ENCODE measurements at places on chromosomes 3 and 15. TPM values are rescaled to one million over a fixed set of nuclear protein-coding genes. Genes with fewer than 3 reads are reported as not detected.

GNB4 gene
- 48.1 TPM for total RNA-seq

SHC4 gene
- total RNA-seq: 1.2 TPM

PRR20G gene
- not detected for total RNA-seq

LMAN1L gene
- total RNA-seq: not detected

GOLGA6A gene
- total RNA-seq: not detected

ARPP19 gene
- total RNA-seq: 96.1 TPM

TGM4 gene
- total RNA-seq: not detected

THSD4 gene
- 20.7 TPM for total RNA-seq

DUOXA2 gene
- total RNA-seq: not detected

FILIP1L gene
- total RNA-seq: 3.7 TPM

ANKRD34C gene
- not detected for total RNA-seq

ZKSCAN7 gene
- total RNA-seq: 6.2 TPM

TEX55 gene
- 0.10 TPM for total RNA-seq

PARP15 gene
- total RNA-seq: 0.28 TPM

CCDC54 gene
- total RNA-seq: not detected

SERPINI2 gene
- not detected for total RNA-seq

DNA sequence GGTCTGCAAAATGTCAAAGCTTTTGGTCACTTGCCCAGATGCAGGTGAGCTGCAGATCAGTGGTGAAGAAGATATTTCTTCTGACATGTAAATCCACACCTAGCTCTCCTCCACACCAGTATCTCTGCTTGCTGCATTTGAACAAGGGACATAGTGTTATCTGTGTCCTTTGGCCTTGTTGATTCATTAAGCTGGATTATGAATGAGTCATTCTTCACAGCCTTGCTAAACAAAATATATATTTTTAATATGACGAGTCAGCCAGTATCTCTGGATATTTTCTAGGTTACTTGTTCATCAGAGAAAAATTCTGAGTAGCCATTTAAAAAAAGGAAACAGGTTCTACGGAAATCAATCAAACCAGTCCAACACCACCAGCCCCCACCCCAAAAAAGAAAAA lies 190.6 kb upstream of the ADAMTS9 start:
- no peak for DNase-seq

DNA sequence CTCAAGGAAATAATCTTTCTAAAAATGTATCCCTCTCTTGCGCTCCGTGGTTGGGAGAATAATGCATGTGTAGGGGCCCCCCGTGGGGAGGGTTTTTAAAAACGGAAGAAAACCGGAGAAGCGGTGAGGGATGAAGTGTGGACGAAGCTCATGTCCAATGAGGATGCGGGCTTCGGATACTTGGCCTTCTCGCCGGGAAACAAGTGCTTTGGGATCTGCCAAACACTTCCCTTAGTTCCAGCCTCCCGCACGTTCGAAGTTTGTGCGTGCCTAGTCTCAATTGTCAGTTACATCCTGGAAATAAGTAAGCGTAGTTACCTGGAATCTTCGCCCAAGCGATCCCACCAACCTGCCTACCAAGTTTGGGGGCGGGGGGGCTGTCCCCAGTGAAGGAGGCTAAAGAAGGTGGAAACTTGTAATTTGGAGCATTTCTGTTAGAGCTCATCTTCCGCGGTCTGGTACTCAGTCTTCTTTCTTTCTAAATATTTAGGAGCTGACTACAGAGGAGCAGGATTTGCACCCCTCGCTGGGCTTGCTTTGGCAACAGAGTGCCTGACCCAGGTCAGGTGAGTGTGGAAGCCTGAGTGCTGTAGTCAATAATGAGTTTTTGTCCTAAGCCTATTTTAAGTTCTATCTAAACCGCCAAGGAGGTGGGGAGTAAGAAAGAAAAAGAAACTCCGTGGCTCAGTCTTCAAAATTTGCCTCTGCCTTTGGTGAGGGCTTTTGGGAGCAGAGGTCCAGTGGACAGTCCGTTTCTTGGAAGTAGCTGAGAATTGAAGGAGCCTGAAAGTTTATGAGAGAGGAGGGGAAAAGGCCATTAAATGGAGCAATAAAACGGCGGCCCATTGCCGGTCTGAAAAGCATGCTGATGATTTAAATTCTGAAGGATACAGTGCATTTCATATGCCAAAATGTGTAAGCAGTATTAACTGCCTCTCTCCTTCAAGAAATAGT lies 1.1 kb downstream of the ITPR1 start:
- peak; percentile 49 for DNase-seq

- DNase-seq: no peak
These were observed 26.3 kb downstream of the GABRR3 start for GRCh38 chr3:98008855-98009254.

- no peak for DNase-seq
These were observed 116.0 kb downstream of the TBC1D5 start for GRCh38 chr3:17626395-17626794.

- DNase-seq: no peak
These were observed 402 bp downstream of the WWTR1 start for GRCh38 chr3:149657321-149657925.

DNA sequence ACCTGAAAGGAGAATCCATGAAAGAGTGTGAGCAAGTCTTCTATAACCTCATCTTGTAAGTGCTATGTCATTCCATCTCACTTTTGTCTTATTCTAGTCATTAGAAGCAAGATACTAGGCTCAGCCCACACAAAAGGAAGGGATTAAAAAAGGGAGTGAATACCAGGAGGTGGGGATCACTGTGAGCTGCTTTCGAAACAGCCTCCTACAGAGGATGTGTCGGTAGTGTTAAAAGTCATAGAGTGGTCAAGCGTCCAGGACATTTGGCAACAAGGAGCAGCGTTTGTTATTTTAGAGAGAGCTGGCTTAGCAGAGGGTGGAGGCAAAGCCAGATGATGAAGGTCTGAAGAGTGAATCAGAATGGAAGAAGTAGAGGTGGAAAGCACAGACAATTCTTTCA lies 11.7 kb upstream of the ZNF148 start:
- DNase-seq: no peak

GRCh38 chr3:112670824-112671223 lies 29.9 kb upstream of the CCDC80 start:
- no peak for DNase-seq

DNA sequence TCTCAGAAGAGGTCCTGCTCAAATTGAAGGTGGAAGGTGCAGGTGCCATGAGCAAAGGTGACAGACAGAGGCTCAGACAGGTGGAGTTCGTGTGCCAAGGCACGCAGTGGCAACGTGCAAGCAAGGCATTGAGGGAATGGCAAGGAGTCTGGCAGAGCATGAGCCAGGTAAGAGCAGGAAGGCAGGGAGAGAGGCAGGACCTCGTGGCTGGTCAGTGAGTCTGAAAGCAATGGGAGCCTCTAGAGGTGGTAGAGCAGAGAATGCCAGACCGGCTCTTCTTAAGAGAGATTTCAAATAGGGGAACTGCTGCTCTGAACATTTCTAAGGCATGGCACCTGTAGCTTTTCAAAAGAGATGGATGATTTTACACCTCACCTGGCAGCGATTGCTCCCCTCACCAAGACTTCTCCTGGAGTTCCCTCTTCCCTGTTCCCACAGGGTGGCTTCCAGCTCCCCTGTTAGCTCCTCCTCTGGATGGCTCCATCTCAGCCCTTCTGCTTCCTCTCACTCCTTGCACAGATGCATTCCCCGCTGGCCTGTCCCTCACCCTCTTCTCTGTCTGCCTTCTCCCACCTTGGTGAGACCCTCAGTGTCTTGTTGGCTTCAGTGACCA lies 2.7 kb downstream of the MYO5C start:
- no peak for DNase-seq

DNA sequence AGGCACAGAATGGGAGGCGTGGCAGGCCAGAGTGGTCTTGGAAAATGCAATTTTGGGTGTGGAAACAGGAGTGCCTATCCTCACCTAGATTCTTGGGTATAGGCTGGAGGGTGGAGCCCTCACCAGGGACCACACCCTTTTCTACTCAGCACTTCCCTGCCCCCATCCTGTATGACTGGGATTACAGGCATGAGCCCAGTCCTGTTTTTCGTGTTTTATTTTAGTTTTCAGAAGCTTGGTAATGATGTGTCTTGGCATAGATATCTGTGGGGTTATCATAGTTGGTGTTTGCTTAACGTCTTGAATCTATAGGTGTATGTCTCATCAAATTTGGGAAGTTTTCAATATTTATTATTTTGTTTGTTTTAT lies 248.7 kb upstream of the CBLB start:
- no peak for DNase-seq

GRCh38 chr15:57878573-57878972 lies 172.1 kb downstream of the POLR2M start:
- no peak for DNase-seq

- no peak for DNase-seq
These were observed 483.6 kb downstream of the GBE1 start for GRCh38 chr3:81277853-81278252.

DNA sequence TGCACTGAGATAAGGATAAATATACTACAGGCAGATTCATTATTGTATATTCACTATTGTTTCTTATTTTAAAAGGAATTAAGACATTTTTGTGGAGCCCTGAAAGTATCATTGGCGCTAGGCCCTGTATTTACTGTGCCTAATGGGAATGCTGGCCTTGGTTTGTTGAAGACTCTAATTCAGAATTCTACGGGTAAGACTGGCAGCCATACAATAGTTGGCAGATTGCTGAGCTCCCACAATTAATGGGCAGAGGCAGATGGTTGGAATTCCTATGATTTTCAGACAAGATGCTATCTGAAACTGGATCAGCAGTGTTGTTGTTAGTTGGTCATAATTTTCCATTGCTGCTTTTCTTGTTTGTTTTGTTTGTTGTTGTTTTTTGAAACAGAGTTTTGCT lies 14.7 kb downstream of the PGBD4 start:
- peak; percentile 17 for DNase-seq

DNA sequence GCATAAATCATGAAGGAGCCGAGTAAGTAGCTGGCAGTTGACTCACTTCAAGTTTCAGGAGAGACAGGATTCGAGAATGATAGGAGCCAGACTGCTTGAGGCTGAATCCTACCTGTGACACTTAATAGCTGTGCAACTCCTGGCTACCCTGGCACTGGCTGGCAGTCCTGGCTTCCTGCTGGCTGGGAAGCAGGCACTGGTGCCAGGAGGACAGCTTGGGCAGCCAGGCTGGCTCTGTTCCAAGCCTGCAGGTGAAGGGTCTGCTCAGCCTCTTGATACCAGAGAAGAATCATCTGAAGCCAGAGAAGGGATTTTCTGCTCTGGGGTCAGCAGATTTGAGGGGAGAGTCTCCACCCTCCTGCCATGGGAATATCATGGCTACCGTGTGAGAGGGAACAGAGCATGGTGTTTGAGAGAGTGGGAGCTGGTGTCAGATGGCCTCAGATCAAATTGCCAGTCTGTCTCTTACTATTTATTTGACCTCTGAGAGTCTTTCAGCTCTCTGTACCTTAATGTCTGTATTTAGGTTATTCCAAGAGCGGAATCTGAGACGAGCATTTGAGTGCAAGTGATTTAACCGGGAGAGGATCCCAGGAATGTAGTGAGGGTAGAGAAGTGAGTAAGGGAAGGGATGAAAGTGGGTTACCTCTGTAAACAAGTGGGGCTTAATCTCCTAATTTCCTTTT lies 4.4 kb upstream of the XIRP1 start:
- DNase-seq: no peak

DNA sequence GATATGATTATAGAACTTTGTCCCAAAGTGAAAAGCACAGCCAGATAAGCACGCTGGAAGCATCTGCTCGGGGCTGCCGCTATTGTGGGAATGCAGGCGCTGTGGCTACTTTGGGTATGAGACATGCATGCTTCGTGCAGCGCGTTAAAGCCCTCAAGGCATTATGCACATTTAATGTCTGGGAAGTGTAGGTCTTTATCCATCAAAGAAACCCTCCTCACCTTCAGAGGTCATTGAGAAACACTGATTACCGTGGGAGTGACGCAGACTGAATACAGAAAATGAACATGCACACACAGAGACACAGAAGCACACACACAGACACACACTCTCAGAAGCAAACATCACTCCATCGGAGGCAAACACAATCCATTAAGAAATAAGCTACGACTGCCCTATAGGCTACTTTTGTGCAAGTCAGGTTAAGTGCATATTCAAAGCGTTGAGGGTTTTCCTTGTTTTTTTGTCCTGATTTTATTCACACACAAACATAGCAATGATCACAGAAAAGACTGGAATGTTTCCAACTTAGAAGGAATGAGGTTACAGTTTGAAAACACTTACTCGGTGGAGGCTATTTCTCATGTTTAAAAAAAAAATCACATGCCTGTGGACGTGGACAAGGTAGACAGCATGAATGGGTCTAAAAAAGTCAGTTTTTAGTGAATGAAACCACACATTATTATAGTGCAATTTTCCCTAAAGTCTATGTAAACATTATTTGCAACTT lies 68.5 kb downstream of the PLCH1 start:
- peak; percentile 11 for DNase-seq

DNA sequence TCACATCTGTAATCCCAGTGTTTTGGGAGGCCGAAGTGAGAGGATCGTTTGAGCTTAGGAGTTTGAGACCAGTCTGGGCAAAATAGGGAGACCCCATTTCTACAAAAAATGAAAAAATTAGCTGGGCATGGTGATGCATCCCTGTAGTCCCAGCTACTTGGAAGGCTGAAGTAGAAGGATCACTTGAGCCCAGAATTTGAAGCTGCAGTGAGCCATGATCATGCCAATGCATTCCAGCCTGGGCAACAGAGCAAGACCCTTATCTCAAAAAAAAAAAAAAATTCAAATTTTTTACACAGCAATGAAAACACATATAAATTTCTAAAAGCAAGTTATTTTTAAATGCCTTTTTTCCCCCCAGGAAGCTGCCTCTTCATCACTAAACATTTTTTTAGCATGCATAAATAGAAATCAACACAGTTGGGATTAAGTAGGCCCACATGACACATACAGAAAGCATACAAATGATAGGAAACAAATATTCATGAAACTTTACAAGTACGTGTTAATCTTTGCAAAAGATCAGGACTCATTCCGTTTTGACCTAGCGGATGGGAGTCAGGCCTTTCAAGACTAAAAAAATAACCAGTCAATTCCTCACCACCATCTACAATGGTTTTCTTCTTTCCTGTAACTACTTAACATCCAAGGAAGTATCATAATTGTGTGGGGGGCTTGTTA lies 45.6 kb upstream of the IGDCC4 start:
- no peak for DNase-seq

GRCh38 chr3:55771503-55771902 lies 284.4 kb upstream of the WNT5A start:
- no peak for DNase-seq

DNA sequence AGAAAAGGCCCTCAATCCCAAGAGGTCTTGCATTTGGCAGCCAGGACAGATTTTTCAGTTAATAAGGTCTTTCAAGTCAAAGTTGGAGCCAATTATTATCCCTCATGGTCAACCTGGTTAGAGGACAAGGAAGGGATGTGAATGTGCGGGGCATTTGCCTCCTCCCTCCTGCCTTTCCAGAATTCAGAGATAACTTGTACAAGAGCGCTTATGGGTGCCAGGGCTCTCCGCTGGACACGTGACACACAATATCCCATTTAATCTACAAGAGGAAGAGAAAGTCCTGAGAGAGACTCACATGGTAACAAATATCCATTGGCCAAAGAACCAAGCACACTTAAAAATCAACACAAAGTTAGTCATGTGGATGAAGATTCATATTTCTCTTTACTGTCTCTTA lies 78.5 kb upstream of the ST8SIA2 start:
- no peak for DNase-seq

- no peak for DNase-seq
These were observed 232.2 kb upstream of the FEZF2 start for GRCh38 chr3:62605413-62606068.

- no peak for DNase-seq
These were observed 43.0 kb upstream of the ATP2C1 start for GRCh38 chr3:130850843-130851242.

All from SJCRH30 (cell line).